ENCODE measurements at places on chromosomes 12 and 14.

DNA sequence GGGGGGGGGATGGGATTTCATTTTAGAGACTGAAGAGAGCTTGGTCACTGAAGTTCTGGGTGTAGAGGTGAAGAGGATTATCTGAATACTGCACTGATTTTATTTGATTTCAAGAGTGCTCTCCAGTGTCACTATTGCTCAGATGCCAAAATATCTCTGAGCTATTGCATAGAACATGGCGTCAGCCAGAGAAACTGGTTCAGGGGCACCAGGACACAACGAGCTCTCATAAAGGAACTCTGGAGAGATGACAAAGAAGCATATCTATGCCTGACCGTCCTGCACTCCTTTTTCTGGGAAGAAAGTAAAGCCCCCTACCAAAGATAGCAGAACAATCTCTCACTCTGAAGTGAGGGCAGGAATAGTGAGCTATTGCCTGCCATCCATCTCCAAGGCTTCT is 2.0 kb downstream of the SLC7A8 start:
- DNase-seq: no peak

DNA sequence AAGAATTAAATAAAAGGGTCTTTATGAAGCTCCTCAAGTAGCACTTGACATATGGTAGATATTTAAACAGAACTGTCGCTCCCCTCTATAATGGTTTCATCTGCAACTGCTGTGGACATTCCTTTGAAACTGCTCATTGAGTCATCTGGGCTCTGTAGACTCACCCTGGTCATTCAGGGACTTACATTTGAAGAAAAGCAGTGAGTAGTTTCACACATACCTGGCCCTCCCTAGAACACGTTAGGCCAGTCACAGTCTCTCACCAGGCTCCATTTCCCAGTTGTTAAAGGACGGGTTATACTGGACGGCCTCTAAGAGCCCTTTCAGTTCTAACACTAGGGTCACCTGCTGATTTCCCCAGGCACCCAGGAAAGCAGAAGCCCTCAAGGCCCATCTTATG is 217.0 kb downstream of the BCL11B start:
- DNase-seq: no peak

DNA sequence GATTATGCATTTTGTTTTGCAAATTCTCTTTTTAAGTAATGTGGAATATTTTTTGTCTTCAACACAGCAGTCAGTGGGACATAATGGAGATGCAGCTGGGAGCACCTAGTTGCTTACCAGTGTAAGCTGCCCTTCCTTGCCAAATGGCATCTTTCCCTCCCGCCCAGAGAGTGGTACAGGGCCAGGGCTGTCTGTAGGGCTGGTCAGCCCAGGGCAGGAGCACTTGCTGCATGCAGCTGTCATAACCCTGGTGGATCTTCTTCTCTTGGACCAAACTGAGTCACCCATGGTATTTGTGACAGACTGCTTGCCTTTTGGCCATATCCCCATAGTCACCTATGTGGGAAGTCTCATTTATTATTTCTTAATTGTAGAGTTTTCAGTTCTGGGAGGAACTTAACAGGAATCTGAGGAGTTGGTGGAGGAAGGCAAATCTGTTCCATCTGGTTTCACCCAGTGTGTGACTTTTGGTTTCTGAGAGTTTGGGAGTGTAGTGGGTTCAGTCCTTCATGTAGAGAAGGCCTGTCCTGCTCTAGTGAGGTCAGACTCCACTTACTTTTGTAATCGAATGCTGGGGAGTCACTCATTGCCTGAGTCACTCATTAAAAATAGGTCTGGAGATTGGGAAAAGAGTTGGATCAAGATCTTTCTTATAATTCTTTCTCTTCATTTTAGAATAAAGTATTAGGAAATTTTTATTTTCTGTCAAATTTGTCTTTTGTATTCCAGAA is 62.0 kb upstream of the ASPG start:
- DNase-seq: no peak

GRCh38 chr12:48878548-48878947 is 12.9 kb upstream of the RND1 start:
- no peak for DNase-seq

- DNase-seq: no peak
Measured at GRCh38 chr12:103672401-103673119, 85.5 kb downstream of the STAB2 start.

DNA sequence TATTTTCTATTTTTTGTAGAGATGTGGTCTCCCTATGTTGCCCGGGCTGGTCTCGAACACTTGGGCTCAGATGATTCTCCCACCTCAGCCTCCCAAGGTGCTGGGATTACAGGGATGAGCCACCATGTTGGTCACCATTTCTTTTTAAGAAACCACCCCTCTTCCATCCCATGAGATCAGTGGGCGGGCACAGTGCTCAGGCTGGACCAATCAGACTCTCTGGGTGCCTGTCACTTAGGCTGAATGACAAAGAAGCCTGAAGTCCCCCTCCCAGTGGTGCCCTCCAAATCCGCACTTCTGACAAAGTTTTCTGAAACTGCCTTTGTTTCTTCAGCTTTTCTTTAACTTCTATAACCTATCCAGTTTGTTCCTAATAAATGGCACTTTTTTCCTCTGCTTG is 48.2 kb downstream of the CALM1 start:
- no peak for DNase-seq

DNA sequence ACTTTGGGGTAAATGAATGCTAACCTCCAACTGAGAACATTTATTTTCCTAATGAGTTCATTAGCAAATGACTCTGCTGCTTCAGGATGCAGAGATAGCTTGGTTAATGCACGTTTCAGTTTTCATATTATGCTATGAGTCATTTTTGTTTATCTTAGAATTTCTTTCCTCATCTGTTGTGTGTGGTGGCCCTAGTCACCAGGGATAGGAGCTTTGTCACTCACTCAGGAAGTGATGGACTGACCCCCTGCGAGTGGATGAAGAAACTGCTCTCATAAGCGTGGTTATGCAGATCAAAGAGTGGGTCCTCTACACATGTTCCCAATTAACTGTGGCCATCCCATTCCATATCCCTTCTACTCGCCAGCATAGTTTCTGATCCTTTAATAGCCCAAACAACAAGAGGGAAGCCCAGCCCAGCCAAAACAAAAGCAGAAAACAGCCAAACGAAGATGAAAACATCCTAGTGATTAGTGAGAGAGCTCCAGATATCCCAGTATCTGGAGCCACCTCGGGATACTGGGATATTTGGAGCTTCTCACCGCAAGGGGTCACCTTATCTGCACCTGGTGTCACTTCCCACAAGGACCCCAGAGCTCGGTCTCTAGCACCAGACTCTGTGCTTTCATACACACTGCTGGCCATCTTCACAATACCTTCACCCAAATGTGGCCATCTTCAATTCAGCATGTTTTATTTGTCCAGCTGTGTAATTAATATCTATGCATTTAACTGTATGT is 8.6 kb downstream of the TC2N start:
- DNase-seq: peak; percentile 65

GRCh38 chr12:68447797-68448260 is 115.7 kb upstream of the MDM1 start:
- no peak for DNase-seq

DNA sequence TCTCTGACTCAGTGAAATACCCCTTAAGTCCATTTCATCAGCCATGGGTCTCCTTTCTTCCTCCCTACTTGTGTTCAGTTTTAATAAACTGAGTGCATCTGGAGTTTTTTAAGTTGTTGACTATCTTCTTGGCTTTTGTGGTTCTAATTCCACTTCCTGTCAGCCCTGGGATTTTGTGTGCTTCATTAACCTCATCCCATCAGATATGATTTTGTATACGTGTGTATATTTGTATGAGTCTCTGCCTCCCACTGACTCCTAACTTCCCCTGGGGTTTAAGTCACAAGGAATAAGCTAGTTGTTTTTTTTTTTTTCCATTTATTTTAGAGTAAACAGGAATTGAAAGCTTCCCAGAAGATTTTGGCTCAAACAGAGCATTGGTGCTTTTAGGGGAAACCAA is 62.7 kb downstream of the TTLL5 start:
- DNase-seq: no peak

DNA sequence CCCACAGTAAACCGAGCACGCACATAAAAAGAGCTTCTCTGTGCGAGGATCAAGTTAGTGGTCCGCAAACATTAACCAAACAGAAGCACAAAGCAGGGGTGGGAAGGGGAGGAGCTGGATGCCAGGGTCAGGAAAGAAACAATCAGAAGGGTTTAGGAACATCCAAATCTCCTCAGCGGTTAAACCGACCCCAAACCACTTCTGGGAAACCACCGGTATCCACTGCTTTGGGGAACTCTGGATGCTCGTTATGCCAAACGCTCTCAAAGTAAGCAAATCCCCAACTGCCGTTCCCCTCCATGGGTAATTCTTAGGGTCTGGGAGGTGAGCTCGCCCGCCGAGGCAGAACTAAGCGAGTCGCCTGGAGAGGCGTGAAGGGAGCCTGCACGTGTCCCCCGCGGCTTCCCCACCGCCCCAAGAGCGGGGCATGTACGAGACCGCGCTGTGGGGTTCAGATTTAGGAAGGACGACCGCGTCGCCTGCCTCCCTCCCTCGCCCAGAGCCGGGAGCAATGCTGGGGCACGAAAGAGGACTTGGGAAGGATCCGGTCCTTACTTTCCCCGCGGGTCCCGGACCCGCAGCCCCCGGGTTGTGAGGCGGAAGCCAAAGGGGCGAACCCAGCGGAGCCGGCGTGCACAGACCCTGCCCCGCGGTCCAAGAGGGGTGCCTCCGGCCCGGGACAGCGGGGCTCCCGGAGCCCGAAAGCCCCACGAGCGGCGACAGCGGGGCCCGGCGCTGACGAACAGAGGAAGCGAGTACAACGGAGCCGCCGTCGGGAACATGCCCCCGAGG is 711 bp downstream of the SBNO1 start:
- peak; percentile 41 for DNase-seq

GRCh38 chr12:109169686-109170085 is 53.3 kb downstream of the ACACB start:
- DNase-seq: no peak

GRCh38 chr12:103128862-103129501 is 171.5 kb downstream of the ASCL1 start:
- no peak for DNase-seq

GRCh38 chr14:97581016-97581415 is 783.8 kb downstream of the VRK1 start:
- DNase-seq: peak; percentile 2

- no peak for DNase-seq
Measured at GRCh38 chr12:12534975-12535374, 27.7 kb downstream of the DUSP16 start.

- DNase-seq: no peak
Measured at GRCh38 chr12:127396734-127397133, 870.2 kb upstream of the TMEM132C start.

GRCh38 chr14:68962681-68963080 is 16.4 kb downstream of the ACTN1 start:
- no peak for DNase-seq

GRCh38 chr14:100070310-100070709 is 5.1 kb downstream of the EVL start:
- no peak for DNase-seq

GRCh38 chr12:98466640-98467400 is 48.6 kb upstream of the TMPO start:
- DNase-seq: peak; percentile 51

Measured in activated CD4-positive, alpha-beta T cell treated with anti-CD3 and anti-CD28 coated beads, Interleukin-2, Interleukin-6, amounts not matched to agents 100 ng/mL and 50 ng/mL, durations not matched to agents 16 hours and 8 hours (primary cell).